Stimulated activated CD4-positive, alpha-beta T cell treated with anti-CD3 and anti-CD28 coated beads, Interleukin-2, amount 100 ng/mL, for 24 hours (primary cell): ENCODE measurements at places on chromosomes 1 and 21.
A peak's percentile ranks its signal among the peaks of the same experiment; 100 is the strongest.

GRCh38 chr1:194071205-194071604 lies 884.8 kb upstream of the B3GALT2 start:
- DNase-seq = no peak

DNA sequence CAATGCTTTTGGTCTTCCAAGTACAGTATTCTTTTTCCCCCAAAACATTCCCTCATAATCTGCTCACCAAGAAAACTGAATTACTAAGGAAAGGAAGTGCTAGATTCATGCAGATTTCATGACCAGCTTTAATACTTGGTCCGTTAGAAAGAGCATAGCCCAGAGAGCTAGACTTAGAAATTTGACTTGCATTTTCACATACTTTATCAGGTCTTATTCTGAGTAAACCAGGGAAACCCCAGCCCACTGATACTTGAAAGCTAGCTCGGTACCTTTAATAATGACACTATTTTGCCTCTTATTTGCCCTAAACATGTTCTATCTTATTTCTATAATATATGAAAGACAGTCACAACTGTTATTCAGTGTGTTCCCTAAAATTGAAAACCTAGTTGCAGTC lies 204.5 kb downstream of the TTLL7 start:
- DNase-seq = no peak

DNA sequence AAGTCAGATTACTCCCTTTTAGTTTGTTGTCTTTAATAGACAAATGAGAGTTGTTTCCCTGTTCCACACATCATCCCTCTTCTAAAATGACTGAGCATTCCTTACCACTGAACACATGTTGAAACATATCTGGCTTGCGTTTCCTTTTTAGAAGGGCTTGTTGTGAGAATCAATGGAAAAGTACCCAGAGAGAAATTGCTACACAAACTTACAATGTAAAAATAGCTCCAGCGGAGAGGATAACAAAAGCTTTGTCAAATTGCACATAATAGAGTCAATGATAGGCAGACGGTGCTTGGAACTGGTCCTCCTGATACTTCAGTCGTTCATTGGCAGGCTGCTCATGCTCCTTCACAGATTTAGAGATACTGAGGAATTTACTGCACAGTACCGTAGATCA lies 123.9 kb downstream of the CYYR1 start:
- no peak for DNase-seq

DNA sequence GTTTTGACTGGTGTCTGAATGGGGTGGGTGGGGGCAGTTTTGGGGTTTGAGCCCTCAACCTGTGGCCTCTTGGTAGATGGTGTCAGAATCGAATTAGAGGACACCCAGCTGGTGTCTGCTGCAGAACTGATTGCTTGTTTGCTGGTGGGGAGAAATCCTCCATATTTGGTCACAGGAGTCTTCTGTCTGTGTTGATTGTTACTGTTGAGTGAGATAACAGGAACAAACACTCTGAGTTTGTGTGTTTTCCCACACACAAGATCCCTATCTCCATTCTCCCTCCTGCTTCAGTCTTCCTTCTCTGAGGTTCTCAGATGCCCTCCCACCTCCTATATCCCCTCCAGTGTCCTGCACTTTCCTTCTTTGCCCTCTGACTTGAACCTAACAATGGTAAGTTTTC lies 19.1 kb upstream of the CGN start:
- no peak for DNase-seq

DNA sequence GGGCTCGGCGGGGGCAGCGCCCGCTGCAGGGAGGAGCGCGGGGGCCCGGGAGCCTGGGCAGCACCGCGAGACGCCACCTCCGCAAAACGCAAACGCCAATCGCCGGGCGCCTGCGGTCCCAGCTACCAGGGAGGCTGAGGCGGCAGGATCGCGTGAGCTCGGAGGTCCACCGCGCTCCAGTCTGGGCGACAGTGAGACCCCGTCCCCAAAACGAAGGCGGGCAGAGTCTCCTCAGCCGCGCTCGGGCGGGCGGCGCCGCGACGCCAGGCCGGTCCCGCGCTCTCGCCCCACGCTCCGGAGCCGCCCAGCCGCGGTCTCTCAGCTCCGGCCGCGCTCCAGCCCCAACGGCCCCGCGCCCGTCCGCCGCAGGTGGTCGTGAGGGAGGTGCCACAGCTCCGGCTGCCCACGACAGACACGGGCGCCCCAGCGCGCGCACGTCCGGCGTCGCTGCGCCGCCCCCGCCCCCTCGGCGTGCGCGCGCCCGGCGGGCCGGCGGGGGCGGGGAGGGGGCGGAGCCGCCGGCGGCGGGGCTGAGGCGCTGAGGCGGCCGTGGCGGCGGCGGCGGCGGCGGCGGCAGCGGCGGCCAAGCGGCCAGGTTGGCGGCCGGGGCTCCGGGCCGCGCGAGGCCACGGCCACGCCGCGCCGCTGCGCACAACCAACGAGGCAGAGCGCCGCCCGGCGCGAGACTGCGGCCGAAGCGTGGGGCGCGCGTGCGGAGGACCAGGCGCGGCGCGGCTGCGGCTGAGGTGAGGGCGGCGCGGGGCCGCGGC lies at the start of gene ADARB1:
ADARB1 (plus strand) TSS at position 533 of the 770 bp plus-strand sequence. CDS start 97,077 bp downstream, outside the sequence.
- DNase-seq = peak; percentile 71

- no peak for DNase-seq
These were observed 94.5 kb downstream of the PRDM2 start for GRCh38 chr1:13794231-13795187.

GRCh38 chr1:39332828-39333227 lies 128.3 kb downstream of the MACF1 start:
- DNase-seq = no peak

GRCh38 chr1:236819856-236820255 lies 24.8 kb downstream of the MTR start:
- no peak for DNase-seq

- no peak for DNase-seq
These were observed 191.9 kb upstream of the DMRTA2 start for GRCh38 chr1:50615036-50615750.

- no peak for DNase-seq
These were observed 126.0 kb upstream of the IPO9 start for GRCh38 chr1:201702936-201703335.

GRCh38 chr1:149937759-149938158 lies 1.1 kb upstream of the MTMR11 start:
- no peak for DNase-seq

DNA sequence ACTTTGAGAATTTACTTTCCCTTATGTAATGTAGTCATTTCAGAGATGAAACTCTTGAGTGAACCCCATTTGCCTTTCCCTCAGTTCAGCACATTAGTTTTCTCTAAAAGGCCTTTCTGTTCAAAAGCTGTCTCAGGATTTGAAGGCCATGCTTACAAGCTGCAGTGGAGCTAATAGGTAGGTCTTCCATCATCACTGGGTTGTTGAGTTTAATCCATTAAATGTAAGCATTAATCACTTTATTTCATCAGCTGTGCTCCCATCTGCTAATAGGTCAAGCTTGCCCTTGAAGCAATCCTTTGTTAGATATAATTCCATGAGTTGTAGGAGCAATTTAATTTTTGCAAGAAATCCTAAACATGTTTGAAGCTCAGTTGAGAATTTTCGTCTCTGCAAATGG lies 422.2 kb upstream of the ZP4 start:
- no peak for DNase-seq

GRCh38 chr1:62407398-62408009 lies 29.3 kb upstream of the USP1 start:
- DNase-seq = no peak

DNA sequence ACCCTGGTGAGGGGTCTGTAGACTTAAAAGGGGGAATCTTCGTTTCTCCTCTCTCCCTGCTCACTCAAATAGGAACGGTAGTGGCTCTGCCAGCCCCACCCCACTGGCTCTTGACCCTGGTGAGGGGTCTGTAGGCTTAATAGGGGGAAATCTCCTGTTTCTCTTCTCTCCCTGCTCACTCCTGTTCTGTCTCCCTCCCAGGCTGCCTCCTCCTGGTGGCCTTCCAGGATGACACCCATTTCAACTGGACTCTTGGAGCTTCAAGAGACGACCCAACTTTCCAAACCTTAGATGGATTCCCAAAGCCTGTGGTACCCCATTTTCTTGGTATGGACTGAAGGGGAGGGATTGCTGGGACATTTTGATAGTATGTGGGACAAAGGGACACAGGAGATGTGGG lies 1.4 kb upstream of the EPHB2 start:
- no peak for DNase-seq
